ENCODE measurements at places on chromosomes 2 and 18.

- no peak for DNase-seq
Observed at GRCh38 chr2:9990736-9991135, 39.2 kb downstream of the GRHL1 start.

GRCh38 chr2:100207411-100207885 lies 65.1 kb upstream of the AFF3 start:
- DNase-seq = no peak

- peak; percentile 54 for DNase-seq
Observed at GRCh38 chr2:68031542-68032160, 31.2 kb downstream of the C1D start.

DNA sequence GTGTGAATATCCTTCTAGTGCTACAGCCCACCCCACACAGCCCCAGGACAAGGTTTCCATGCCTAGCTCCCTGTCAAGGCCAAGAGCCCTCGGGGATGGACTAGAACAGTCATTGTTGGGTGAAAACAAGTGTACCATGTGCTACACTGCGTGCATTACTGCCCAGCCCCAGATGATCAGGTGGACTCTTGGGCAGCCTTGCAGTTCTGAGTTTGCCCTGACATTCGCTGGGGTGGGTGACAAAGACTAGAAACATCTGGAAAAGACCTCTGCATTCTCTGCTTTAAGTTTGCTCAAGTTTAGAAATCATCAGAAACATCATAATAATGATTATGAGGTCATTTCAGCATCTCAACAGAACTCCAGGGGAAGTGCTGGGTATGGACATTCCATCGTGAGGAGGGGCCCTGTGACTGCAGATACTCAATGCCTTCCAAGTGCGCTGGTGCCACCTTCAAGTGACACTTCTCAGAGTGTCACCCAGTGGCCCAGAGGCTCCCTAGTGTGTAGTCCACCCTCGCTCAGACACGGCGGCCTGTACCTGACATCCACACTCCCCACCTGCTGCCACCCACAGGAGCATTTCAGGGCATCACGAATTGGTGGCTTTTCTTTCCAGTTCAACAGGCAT lies 5.3 kb upstream of the PXDN start:
- no peak for DNase-seq

DNA sequence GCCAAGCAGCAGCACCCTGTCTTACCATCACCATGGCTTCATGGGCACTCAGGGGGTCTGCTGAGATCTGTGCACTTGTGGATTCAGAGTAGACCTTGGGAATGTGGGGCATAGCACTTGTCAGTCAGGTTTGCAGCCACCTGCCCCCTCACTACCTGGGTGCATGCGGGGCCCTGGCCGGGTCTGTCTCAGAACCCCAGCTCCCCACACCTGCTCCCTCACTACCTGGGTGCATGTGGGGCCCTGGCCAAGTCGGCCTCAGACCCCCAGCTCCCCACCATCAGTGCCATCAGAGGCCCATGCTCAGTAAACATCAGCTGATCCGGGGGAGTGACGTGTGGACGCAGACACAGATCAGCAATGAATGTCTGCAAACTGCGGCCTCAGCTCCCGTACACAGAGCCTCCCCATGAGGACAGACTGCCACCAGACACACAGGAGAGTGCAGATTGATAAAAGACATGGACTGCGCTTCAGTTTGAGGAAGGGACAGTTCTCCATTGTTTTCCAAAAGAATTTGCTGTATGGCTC lies 205.1 kb downstream of the GLI2 start:
- DNase-seq = no peak

GRCh38 chr2:239292531-239292930 lies 108.3 kb downstream of the HDAC4 start:
- DNase-seq = no peak

- DNase-seq = no peak
Observed at GRCh38 chr2:115299199-115299598, 856.8 kb downstream of the DPP10 start.

GRCh38 chr2:205646680-205647079 lies 35.6 kb upstream of the NRP2 start:
- DNase-seq = peak; percentile 44

- DNase-seq = no peak
Observed at GRCh38 chr18:9735238-9735637, 27.1 kb downstream of the RAB31 start.

DNA sequence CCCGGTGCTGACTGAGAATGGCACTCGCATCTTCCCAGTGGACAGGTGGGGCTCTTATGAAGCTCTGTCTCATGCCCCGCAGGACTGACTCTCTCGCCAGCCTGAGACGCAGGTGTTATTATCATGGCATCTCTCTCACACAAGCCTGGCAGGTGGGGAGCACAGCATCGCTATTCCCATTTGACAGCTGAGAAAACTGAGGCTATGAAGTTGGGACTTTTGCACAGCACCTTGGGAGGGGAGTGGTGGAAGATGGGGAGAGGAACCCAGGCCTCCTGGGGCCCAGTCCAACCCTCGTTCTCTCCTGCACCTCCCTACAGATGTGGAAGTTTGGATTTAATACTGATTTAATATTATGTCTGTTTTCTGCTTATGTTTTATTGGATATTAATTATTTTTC lies 9.0 kb upstream of the NTSR2 start:
- DNase-seq = no peak

DNA sequence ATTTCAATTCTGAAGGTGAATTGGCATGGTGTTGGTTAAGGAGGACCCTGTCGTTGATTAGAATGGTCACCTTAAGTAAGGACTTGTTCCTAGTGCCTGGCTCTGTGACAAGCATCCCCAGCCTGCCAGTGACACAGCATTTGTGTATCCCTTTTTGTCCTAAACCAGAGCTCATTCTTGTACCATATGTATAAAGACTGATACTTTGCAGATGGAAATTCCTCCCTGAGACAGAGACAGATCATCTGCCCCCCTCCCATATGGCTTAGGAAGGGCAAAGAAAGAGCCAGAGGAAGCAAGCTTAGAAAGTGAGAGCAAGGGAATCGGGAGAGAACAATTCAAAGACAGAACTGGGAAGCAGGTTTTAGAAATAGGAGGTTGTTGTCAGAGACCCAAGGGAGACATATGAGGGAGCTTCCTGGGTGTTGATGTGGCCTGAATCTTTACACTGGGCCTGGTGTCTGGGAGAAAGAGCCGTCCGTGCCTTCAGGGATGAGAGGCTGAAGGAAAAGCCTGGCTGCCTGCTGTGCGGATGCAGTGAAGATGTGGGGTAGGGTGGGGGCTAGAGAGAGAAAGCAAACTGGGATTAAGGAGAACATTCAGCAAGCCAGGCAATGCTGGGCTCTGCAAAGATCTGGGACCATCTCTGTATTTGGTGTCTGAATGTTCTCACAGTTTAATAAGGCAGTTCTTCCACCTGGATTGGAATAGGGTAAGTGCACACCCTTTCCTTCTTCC lies 13.2 kb upstream of the CHRNA1 start:
- DNase-seq = no peak

Data from GM10248 (cell line).